ENCODE measurements at places on chromosomes 1 and 21.

GRCh38 chr1:47938520-47938919 is 58.7 kb downstream of the TRABD2B start:
- DNase-seq, result no peak

- no peak for DNase-seq
Observed at GRCh38 chr1:107357376-107357775, 216.5 kb downstream of the NTNG1 start.

GRCh38 chr1:89870998-89871397 is 50.2 kb downstream of the LRRC8D start:
- no peak for DNase-seq

DNA sequence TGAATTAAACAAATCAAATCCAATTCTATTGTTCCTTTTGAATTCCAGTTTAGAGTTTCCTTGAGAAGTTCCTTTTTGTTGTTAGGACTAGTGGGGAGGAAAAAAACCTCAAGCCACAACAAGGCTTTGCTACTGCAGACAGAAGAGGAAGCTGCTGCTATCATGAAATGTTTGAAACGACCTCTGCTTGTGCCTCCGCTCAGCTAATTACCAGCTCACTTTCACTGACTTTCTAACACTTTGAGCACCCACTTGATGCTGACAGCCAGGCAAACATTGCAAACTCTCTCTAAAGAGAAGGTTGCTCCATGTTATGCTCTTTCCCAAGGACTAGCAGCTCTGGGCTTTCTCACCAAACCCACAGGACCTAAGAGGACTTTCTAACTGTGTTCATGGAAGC is 203.9 kb upstream of the PROX1 start:
- no peak for DNase-seq

- DNase-seq, result no peak
Observed at GRCh38 chr1:228802386-228803220, 67.3 kb downstream of the RHOU start.

GRCh38 chr1:248897412-248898337 is 8.4 kb upstream of the PGBD2 start:
- no peak for DNase-seq

- no peak for DNase-seq
Observed at GRCh38 chr1:95042286-95042685, 30.5 kb downstream of the ALG14 start.

DNA sequence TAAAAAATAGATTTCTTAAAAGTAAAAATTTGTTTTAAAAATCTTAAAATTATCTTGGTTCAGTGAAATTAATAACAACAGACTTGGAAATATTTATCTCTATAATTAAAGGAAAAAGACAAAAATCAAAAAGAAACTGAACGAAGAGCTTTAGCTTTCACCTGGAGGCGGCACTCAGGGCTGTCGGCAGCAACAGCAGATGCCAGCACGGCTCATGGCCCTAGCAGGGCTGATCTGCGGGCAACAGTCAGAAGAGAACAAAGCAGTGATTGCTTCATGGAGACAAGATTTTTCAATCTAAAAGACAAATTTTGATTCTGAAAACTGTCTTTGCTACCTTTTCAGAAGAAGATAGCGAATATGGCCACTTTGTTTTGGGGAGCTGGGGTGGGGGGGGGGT is 22.6 kb downstream of the UBE2G2 start:
- DNase-seq, result no peak

DNA sequence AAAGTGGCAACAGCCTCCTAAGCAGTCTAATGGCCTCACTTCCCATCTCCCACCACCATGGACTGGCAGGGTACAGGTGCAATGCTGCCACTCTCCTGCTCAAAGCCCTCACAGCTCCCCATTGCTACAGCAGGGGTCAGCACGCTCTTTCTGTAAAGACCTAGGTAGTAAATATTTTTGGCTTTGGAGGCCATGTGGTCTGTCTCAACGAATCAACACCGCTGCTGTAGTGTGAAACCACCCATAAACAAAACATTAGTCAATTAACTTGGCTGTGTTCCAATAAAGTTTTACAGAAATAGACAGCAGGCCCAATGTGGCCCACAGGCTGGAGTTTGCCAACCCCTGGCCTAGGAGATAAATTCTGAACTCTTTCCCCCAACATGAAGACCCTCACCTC is 44.6 kb upstream of the TMEM125 start:
- no peak for DNase-seq

DNA sequence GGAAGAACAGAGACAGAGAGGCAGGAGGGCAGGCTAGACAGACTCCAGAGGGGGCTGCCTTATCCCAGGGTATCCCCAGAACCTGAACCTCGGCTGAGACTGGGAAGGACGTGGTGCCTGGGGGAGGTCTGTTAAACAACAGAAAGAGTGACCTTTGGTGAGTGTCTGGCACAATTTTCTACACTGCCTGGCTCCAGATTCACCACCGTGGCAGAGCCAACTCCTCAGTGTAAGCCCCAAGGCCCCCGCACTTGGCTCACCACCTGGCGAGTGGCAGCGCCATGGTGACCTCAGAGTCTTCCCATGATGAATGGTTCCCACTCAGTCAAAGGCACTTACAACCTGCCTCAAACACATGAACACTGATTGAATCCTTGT is 6.5 kb downstream of the RD3 start:
- no peak for DNase-seq

DNA sequence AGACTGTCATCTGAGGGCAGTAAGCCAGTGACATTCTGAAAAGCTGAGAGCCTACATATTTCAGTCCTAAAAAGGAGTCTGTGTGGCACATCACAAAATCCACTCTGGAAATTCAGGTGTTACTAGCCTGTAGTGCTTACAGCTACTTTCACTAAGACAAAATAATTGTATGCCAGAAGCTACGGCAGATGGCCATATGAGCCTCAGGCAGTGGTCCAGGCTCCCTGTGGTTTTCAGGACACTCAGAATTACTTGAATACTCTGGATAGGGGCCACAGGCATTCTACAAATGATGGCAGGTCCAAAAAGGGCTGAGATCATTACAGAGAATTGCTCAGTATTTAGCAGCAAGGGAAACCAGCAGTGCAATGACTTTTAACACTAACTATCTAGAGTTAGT is 527.1 kb downstream of the MRPL39 start:
- DNase-seq, result no peak

DNA sequence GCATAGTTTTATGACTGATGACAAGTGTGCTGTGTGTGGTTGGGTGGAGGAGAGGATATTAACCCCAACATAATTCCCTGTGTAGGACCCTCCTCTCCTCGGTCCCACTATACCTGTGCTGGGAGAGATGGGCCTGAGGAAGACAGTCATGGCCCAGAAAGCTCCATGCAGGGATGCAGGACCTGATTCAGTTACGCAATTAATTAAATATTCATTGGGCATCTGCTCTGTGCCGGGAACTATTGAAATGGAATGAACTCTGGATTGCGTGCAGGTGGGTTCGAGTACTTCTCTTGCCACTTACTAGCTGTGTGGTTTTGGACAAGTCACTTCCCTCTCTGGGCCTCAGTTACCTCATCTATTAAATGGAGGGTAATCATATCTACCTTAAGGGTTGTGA is 74.6 kb downstream of the CD247 start:
- DNase-seq, result no peak

DNA sequence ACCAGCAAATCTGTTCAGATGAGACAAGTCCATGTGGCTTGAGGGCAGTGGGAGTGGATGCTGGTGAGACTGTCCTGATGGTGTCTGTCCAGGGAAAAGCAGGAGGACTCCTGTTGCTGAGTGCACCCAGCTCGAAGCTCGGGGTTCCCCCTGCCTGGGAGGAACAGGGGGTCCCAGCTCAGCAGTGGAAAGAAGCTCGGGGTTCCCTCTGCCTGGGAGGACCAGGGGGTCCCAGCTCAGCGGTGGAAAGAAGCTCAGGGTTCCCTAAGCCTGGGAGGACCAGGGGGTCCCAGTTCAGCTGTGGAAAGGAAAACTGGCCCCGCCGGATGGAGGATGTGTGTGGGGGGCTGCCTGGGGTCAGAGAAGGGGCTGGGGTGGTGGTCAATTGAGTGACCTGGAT is 39.1 kb downstream of the CRYAA start:
- DNase-seq, result no peak

DNA sequence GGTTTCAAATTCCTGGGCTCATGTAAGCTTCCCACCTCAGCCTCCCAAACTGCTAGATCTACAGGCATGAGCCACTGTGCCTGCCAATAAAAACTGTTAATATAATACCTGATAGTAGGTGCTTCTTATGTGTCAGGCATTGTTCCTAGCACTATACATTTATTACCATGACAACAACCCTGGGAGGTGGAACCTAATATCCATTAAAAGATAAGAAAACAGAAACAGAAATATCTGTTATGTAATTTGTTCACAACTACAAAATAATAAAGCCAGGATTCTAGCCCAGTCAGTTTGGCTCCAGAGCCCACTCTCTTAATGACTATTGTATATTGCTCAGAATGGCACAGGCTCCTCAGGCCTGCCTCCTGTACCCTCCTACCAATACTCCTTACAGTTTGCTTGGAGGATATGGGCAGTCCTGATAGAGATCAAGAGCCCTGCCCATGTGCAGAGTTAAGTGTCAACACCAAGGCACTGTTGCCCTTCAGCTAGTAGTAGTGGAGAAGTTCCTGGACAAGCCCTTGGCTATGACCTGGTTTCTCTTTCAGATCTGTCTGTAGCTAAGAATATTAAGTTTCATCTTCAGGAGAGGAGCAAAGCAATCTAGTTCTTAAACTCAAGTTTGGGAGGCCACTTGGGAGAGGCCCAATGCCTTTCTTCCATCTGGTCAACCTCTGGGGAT is 22.4 kb downstream of the RPL5 start:
- no peak for DNase-seq

DNA sequence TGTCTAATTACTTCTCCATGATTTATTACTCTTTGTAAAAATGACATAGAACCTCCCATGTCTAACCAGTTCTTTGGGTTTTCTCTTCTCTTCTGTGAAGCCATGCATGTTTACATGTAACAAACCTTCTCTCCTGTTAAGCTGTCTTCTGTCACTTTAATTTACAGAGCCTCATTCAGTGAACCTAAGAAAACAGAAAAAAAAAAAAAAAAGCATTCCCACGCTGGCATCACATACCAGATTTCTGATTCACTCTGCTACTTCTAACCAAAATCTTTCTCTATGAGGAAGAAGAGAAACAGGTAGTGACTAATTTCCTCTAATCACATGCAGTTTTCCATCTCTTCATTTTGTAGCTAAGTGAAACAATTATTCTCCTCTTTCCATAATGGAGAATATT is 141.4 kb upstream of the CXADR start:
- DNase-seq, result no peak

GRCh38 chr1:190175320-190175719 is 302.3 kb downstream of the BRINP3 start:
- no peak for DNase-seq

- no peak for DNase-seq
Observed at GRCh38 chr1:4309676-4310320, 344.6 kb upstream of the AJAP1 start.

DNA sequence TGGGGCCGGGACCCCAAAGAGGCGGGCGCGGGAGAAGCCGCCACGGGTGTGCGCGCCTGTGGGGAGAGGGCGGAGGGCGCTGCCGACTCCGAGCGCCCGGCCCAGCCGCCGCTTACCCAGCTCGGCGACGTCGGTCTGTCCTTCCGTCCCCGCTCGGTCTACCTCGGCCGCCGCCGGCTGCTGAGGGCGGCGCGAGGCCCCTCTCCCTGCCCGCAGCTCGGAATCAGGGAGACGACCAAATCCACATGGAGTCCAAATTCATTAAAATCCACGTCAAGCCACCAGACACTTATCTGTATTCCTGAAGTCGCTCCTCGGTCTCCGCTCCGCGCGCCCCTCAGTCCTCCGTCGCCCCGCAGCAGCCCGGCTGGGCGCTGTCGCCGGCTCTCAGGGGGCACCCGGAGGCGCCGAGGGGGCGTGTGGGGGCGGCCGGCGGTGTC is 637 bp downstream of the PLXNA2 start:
- no peak for DNase-seq

GRCh38 chr1:33320619-33321165 is at the start of gene A3GALT2:
TSS of gene A3GALT2 (minus strand) at chr1:33321098. CDS start at chr1:33321098, 0 bp downstream.
- no peak for DNase-seq

- DNase-seq, result no peak
Observed at GRCh38 chr1:160328184-160328583, 14.9 kb downstream of the COPA start.

GRCh38 chr1:199311478-199312262 is 672.8 kb downstream of the PTPRC start:
- DNase-seq, result no peak

DNA sequence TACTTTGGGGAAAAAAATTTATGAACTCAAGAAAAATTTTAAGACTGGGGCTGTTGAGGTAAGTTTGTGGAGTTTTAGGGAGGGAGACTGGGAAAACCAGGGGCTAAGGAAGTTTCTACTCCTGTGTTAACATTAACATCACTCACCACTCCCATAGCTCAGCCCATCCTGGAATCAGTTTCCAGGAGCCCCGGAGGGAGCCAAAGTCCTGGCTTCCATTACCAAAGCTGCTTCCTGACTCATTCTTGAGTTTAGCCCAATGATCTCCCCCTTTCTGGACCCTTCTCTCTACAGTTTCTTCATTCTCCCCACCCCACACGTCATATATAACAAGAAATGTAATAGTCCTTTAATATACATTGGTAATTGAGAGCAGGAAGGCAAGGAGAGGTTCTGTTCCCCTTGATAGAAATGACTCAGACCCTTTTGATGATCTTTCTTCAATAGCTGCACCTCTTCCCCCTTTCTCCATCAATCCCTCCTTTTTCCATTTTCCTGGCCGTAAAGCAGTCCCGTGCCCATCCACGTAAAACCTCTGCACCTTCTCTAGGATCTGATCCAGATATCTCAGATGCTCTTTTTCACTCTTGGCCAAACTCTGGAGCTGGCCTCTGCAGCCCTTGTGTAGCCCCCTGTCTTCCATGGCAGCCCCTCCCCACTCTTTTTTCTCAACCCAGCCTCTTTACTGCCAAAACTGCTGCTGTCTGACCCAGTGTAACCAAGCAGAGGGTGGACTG is 4.6 kb upstream of the PIAS3 start:
- no peak for DNase-seq

- no peak for DNase-seq
Observed at GRCh38 chr1:203368624-203369451, 17.9 kb upstream of the FMOD start.

DNA sequence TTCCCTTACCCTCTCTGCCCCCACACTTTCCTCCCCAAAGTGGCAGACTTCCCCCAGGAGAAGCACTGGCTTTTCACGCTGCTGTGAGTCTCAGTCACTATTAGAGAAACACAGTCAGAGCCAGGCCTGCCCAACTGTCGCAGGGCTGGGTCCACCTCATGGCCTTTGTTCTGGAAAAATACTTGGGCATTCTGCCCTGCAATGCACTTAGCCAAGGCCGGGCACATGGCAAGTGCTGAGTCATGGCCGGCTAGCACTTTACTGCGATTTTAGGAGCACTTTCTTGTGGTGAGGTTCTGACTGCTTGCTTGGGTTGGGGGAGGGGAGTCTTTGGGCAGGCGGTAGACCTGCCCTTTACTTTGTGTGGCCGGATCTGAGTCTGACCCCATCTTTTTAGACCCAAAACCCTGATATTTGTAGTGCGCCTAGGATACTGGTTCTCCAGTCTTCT is 7.7 kb downstream of the EPHX1 start:
- no peak for DNase-seq

- DNase-seq, result no peak
Observed at GRCh38 chr1:158638146-158638545, 33.1 kb downstream of the OR10Z1 start.

Measured in GOT3 (cell line).